ENCODE measurements at places on chromosomes 5 and 9. TPM values are rescaled to one million over a fixed set of nuclear protein-coding genes. Genes with fewer than 3 reads are reported as not detected.

Gene GARIN3
- not detected for total RNA-seq

Gene ACOT12
- total RNA-seq, result 8.5 TPM

Gene GABBR2
- total RNA-seq, result 0.29 TPM

Gene JMY
- total RNA-seq, result 10.8 TPM

Gene FST
- total RNA-seq, result 0.74 TPM

Gene FGF10
- not detected for total RNA-seq
